Activated T-cell treated with anti-CD3 and anti-CD28 coated beads, Interleukin-2, amount 50 U/mL, for 72 hours (primary cell): ENCODE measurements at places on chromosomes 4 and X. TPM values are rescaled to one million over a fixed set of nuclear protein-coding genes. Genes with fewer than 3 reads are reported as not detected.
A peak's percentile ranks its signal among the peaks of the same experiment; 100 is the strongest.

DNA sequence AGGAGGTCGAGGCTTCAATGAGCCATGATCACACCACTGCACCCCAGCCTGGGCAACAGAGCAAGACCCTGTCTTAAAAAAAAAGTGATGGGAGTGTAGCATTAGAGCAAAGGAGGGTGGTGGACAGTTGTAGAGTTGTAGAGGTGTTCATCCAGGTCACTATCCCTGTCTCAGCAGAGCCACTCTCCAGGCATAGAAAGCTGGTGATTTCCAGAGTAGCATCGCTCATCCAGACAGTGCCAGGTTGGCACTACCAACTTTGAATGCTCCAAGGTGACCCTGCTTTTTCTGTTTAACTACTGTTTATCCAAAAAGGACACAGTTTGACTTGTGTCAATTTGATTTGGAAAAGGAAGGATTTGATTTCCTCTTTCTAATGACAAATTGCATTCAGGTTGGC lies 147.3 kb downstream of the USP46 start:
- no peak for DNase-seq

DNA sequence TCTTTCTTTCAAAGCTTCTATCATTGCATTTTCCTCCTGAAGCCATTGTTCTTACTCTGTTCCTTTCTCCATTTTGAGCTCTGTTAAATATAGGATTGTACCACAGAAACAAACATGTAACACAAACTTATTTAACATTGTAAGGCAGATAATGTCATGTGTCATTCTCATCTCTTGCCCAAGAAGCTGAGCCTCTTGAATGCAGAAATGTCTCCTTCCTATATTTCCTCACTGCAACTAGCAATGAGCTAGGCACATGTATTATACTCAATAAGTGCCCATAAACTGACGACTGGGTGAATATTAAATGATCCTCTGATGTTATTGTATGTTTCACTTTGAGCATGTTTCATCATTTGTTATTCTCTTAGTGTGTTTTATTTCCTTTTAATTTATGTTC lies 56.7 kb upstream of the SLC7A11 start:
- no peak for DNase-seq

- DNase-seq = no peak
Observed at GRCh38 chr4:146585761-146586333, 52.8 kb upstream of the POU4F2 start.

- no peak for DNase-seq
Observed at GRCh38 chr4:124092541-124092984, 620.0 kb downstream of the ANKRD50 start.

- no peak for DNase-seq
Observed at GRCh38 chr4:19399001-19399400, 852.7 kb upstream of the SLIT2 start.

- no peak for DNase-seq
Observed at GRCh38 chrX:121457096-121457495, 409.7 kb downstream of the GLUD2 start.

DNA sequence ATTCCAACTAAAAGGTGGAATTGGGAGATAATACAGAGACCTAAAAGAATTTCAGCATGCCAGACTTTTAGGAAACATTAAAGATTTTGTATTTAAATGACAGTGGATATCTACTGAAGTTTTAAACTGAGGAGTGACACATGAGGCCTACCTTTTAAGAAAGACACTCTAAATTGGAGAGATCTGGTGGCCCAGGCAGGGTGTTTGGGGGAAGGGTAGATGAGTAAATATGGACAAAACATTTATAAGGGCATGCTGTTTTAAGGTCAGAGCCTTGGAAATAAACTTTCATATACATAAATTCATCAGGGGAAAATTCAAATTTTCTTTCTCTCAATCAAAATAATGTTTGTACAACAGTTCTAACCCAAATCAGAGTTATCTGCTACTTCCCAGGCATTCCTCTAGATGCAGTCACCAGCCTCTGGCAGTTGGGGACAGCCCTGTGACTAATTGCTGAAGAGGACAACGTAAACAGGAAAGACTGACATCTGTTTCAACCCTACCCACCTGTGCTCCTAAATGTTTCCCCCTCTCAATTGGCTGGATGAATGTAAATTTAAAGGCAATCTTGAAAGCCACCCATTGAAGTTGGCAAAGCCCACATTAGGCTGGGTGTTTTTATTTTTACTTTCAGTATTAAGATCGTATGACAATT lies 1646.9 kb upstream of the ADGRL3 start:
- DNase-seq = peak; percentile 2

DNA sequence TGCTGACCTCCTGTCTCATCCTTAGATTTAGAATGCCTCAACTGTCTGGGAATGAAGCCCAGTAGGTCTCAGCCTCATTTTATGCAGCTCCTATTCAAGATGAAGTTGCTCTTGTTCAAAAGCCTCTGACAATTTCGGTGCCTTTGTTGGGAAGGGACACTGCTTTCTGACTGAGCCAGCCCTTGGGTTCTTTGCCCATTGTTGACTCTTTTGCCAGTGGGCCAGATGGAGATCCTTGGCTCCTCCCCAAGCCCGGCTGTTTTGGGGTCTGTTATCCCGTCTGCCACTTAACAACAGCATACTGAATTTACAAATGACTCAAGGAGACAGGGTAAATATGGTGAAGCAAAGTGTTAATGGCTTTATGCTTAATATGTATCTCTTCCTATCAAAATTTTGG lies 58.3 kb upstream of the PRKX start:
- DNase-seq = no peak

DNA sequence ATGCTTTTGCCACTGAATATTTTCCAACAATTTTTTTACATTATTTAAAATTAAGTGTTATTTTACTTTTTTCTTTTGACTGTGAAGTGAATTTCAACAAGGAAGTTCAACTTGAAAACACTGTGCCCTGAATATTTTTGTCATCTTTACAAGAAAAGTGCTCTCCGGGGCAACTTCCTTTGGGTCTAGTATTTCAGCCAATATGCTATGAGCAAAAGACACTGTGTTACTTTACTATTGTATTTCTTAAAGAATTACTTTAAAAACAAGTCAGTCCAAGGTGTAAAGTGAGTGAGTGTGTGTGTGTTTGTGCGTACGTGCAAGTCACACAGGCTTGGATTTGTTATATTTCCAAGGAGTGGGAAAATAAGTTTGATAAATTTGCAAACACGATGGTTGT lies 7.6 kb upstream of the USP53 start:
- DNase-seq = no peak

DNA sequence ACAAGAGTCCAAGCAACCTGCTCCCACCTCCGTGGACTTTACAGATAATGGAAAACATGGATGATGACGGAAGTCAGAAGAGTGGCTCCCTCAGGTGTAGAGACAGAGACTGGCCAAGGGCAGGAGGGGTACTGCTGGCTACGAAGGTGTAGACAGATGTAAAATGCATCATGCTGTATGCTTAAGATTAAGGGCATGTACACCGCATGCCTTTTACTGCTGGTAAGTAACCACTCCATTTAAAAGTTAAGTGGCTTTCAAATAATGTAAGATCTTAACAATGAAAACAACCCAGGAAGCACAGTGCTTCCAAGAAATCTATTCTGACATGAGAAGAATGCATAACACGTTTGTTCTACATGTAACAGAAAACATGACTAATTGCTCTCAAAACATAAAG lies 76.9 kb upstream of the FAM9B start:
- no peak for DNase-seq

- DNase-seq = no peak
Observed at GRCh38 chrX:78658414-78658813, 714 bp downstream of the RTL3 start.

GRCh38 chr4:2534904-2535375 lies 1.5 kb upstream of the FAM193A start:
- no peak for DNase-seq

- peak; percentile 6 for DNase-seq
Observed at GRCh38 chr4:102263024-102263787, 82.1 kb downstream of the SLC39A8 start.

Gene CYBB
- total RNA-seq = 0.38 TPM

Gene RASL11B
- total RNA-seq = 1.4 TPM

Gene HTN3
- total RNA-seq = not detected

Gene FOXR2
- total RNA-seq = not detected
